ENCODE measurements at places on chromosomes 2 and 18.

DNA sequence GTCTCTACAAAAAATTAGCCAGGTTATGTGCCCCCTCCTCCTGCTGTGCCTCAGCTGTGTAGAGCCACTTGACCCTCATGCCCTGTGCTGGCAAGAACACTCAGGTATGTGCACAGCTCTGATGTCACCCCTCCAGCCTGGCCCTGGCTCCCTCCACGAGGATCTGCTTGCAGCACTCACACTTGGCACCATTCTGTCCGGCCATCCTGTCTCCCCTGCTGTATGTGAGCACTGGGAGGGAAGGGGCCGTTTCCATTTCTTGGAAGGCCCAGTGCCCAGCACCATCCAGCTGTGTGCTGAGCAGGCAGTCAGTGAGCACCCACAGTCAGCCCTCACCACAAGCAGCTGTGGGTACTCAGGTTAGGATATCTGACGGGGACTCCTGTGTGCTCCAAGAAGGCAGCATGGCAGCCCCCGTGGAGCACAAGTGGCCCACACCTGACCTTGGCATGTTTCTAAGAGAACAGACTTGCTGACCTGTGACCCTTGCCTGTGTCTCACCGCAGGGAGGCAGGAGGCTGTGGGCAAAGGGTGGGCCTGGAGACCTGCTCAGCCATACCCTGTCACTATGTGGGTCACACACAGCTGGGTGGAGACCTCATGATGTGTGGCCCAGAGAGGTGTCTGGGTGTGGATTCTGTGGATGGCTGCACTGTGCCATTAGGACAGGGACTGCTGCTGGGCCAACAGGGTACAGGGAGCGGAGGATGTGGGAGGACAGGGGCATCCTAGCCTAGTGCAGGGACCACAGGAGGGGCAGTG, 31.5 kb downstream of the USP34 start:
- no peak for DNase-seq

DNA sequence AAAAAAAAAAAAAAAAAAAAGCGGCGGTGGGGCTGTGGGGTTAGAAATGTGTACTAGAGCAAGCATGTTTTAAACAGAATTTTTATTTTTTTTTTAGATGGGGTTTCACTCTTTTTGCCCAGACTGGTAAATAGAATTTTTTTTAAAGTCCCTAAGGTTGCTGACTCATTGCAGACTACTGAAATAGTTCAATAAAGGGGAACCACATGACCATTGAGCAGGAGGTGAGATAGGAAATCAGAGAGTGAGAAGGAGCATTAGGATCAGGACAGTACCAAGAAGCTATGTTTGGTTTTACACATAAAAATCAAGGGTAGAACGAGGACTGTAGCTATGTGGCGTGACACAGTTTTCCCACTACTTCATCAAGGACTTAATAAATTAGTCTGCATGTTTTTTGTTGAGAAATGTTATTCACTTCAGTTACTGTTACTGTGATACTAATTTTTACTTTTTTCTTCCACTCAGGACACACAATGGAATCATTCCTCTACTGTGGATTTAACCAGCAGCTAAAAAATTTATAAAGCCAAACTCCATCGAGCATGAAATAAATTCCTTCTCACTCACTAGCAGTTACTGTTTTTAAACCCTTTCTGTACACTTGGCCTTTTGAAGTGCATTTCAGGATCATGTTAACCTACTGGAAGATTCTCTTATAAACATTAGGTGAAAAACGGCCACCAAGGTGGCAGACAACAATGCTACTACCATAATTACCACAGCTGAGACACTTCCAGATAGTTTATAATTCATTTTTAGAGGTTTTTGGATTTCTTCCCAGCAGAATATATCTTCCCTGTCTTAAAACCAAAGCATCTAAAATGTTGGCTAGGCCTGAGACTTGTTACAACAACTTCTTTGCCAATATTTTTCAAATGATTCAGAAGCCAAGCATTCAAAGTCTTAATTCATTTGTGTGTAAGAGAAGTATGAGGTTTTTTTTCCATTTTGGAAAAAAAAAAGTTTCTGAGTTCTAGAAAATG, 33.2 kb downstream of the LAMA1 start:
- no peak for DNase-seq

- DNase-seq: no peak
These were observed 6.8 kb upstream of the SNED1 start for GRCh38 chr2:240991378-240992263.

- no peak for DNase-seq
These were observed at the start of gene RAB31 for GRCh38 chr18:9708057-9708433. Gene RAB31, plus strand, starts transcription at chr18:9708301. Its CDS starts 105 bp downstream, at chr18:9708406.

DNA sequence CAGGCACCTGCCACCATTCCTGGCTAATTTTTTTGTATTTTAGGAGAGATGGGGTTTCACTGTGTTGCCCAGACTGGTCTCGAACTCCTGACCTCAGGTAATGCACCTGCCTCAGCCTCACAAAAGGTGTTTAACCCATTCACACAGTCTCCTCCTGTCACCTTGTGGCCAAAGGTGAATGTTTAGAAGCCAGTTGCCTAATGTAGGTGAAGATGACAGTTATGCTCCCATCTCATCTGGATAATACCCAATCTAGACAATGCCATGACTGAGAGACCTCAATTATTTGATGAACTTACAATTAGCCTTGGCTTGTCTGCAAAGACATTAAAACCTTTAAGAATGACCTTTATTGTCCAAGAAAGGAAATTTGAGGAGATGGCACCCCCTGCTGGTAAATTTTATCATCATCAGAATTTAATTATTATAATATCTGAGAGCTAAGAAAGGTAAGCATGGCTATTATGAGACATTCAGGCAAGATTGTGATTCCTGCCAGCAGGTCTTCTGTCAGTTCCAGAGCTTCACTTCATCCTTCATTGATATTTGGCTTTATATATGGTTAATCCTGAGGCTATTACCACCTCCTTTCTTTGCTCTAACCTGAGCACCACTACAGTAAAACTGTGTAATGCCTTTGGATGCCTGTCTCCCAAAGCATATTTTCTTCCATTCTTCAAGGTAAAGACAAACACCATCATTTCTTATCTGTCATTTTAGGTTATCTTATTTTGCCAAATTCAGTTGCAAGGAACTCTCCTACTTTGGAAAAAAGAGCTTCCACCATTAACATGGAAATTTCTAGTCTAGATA, 117.6 kb downstream of the FAM124B start:
- DNase-seq: no peak
